Psoas muscle (tissue), 8 donors: ENCODE measurements at places on chromosomes 1 and 21.

DNA sequence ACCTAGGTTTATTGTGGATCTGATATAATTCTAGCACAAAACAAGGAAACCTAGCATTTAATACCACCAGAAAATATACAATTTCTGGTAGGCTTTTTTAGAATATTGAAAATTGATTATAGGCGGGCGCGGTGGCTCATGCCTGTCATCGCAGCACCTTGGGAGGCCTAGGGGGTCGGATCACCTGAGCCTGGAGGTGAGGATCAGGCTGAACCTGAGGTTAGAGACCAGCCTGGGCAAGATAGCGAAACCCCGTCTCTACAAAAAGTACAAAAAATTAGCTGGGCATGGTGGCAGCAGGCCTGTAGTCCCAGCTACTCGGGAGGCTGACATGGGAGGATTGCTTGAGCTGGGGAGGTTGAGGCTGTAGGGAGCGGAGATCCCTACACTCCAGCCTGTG, 948 bp upstream of the COP1 start:
- DNase-seq: no peak

DNA sequence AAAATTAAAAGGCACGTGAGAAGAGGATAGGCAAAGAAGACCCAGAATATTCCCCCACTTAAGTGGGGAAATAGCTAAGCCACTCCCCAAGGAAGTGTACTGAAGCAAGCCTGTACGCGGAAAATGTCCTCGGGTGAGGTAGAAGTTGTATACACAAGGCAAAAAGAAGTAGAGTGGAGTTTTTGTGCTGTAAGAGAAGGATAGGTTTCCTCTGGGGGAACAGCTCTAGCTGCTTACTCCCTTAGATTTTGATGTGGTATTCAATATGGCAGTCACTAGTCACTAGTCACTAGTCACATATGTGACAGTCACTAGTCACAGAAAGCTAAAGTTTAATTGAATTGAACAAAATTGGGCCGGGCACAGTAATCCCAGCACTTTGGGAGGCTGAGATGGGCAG, 7.6 kb downstream of the TXNIP start:
- no peak for DNase-seq

- DNase-seq: no peak
Observed at GRCh38 chr1:233316473-233316872, 11.1 kb upstream of the MAP3K21 start.

DNA sequence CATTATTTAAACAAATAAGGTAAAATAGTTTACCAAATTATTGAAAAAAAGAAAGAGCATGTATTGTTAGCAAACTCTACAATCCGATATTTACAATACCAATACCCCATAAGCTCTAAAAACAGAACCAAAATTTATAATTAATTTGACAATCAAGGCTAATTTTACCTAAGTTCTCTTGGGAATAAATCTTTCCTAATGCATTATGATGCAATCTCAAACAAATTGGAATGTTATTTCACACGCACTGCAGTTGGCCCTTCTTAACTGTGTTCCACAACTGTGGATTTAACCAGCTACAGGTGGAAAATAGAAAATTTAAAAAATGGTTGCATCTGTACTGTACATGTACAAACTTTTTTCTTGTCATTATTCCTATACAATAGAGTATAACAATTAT, 300.1 kb downstream of the BRINP3 start:
- DNase-seq: no peak

DNA sequence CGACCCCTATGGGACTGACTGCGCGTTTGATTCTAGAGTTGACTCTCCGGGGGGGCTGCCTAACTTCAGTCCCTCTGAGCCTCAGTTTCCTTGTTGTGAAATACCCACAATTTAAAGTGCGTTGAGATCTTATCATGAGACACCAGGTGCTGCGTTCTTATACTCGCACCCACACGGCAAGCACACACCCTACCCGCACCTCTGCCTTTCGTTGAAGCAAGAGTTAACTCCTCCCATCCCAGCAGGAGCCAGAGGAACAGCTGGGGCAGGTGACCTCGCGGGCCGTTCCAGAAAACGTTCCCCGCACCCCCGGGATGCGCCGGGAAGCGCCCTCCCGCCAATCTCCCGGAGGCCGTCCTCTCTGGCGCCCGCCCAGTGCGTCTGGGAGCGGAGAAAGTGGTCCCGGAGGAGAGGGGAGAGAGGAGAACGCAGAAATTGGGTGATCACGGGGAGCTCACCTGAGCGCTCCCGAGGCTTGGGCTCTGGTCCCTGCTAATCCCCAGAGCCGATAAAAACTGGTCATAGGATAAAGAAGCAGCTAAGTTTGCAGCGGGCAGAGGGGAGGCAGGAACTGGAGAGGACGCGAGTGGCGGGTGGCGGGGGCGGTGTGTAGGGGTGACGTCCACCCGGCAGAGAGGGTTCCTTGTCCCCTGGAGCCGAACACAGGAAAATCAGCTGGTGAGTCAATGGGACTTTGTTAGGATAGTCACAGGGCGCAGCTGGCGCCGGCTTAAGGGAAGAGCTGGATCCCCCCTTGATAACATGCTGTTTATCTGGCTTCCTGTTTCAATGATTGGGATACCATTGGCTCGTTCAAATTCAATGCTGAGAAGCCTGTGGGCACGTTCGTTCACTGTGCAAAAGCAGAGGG, 869 bp downstream of the NAV1 start:
- DNase-seq: peak; percentile 74

DNA sequence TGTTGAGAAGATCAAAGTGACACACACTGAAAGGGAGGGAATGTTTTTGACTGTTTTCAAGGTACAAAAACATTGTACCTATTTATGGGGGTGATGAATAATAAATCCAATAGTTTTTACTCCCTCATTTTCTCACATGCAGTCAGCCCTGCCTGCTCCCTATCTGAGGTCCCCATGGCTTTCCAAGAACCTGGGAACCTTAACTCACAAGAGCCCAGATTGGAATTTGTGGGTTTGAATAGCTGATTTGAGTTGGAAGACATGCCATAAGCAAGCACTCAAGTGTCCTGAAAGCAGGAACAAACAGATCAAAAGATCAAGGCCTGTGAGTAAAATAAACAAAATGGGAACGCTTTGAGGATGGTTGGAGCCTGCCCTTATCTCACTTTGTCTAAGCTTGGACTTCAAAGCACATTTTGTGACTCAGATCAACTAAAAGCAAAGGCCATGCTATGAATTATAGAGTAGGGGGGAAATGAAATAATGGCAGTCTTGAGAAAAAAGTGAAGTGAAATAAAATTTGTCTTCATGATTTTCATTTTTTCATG, 136.6 kb downstream of the LYPLAL1 start:
- DNase-seq: no peak

GRCh38 chr1:30416221-30416820, 307.1 kb downstream of the MATN1 start:
- no peak for DNase-seq

DNA sequence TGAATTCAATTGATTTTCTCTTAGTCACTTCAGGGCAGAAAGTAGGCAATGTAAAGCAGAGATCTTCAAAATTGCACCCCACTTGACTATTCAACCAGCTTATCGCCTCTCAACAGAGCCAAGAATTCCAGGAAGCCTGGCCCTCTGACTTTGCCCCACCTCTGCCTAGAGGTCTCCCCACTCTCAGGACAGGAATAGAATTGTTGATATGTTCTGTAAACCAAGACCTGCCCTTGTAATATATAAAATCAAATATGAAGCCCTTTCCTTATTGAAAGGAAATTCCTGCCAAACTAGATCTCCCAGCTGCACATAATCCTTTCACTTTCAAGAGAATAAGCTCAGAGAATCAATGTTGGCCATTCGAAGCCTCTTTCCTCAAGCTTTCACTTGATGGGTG, 116.1 kb upstream of the DPT start:
- DNase-seq: no peak

- DNase-seq: no peak
Observed at GRCh38 chr1:99887890-99888289, 37.7 kb downstream of the AGL start.

- no peak for DNase-seq
Observed at GRCh38 chr1:32783851-32784250, 33.3 kb downstream of the YARS1 start.

DNA sequence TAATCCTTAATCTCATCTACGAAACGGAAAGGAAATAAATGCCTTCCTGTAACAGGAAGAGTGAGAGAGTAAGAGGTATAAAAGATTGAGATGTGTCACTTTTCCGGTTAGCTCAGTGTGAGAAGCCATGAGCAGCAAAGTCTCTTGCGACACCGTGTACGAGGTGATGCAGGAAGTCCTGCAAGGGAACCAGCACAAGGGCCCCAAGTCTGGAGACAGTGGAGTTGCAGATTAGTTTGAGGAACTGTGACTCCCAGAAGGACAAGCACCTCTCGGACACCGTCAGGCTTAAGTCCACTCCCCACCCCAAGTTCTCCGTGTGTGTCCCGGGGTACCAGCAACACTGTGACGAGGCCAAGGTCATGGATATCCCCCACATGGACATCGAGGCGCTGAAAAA, 592.3 kb upstream of the ADGRL2 start:
- no peak for DNase-seq

DNA sequence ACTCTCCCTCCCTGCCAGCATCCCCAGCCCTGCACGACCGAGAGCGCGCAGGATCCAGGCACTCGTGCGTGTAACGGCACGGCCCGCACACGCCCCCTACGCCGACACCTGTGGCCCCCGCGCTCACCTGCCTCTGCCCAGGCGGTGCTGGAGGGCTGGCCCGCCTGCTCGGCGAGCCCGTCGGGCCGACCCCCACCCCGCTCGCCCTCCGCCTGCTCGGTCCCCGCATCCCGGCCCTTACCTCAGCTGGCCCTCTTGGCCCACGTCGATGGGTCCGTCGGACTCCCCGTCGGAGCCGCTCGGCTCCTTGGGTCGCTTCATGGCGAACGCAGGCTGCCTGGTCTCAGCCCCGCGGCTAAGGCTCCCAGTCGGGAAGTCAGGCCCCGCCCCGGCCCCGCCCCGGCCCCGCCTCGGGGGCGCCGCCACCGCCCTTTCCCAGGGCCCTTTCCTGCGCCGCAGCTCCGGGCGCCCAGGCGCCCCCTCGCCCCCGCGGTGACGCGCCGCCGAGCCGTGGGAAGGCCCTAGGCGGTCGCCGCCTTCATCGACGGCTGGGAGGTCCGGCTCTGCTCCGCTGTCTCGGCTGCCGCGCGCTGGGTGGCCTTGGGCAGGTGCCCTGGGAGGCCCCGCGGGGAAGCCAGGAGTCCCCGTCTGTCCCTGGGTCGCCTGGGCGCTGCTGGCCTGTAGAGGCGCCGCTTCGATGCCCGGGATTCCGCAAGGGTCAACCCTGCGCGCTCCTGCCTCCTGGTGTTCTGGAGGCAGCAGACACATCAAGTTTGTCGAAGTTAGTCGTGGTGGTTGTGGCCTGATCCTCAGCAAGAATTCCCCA, at the start of gene HEYL:
Gene HEYL (minus strand): TSS at position 339 of the 826 bp plus-strand sequence. CDS start 18 bp downstream, at position 321.
- peak; percentile 79 for DNase-seq

DNA sequence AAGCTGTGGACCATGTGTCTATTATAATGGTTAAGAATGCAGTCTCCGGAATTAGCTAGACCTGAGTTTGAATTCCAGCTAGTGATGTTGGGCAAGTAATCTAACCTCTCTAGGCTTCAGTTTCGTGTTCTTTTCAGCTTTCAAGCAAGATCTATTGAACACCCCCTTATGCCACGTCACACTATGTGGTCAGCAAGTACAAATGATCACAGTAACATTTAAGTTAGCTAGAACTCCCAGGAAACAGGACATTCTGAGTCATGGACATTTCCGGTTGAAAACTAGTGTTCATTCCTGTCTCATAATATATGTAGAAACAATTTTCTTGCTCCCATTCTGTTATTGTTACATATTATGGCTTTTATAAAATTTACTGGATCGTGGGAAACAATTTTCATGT, 34.0 kb upstream of the NHLH2 start:
- DNase-seq: no peak

DNA sequence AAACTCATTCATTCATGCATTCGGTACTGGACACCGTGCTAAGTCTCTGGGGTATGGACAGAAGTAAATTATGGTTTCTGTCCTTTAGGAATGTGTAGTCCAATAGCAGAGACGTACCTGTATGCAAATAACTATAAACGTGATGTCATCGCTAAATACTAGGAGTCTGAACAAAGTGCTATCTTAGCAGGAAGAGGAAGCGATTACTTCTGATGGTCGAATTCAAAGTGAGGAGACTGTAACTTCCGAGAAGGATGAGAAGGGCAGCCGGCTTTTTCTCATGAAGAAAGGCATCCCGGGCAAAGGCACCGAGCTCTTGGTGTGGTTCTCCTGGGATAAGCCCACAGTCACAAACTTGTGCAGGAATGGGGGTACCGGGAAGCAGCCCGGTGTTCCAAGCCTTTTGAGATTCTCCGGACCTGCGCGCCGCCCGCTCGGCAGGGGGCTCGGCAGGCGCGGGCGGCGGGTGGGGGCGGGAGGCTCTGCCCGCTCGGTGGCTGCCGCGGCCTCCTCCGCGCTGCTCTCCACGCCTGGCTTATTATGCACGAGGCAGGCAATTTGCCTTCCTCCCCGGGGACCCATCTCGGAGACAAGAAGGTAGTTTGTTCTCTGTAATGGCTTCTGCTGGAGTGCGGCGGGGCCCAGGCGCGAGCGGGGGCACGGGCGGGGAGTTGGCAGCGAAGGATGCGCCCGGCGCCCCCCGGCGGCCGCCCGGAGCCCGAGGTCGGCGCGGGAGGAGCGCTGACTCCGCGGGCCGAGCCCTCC, 67.5 kb upstream of the CD1D start:
- DNase-seq: no peak

GRCh38 chr1:156638189-156638985, 3.5 kb upstream of the BCAN start:
- DNase-seq: no peak
